ENCODE measurements at places on chromosomes 16 and 17.

GRCh38 chr17:72572604-72573491 lies 452.0 kb downstream of the SOX9 start:
- no peak for DNase-seq

DNA sequence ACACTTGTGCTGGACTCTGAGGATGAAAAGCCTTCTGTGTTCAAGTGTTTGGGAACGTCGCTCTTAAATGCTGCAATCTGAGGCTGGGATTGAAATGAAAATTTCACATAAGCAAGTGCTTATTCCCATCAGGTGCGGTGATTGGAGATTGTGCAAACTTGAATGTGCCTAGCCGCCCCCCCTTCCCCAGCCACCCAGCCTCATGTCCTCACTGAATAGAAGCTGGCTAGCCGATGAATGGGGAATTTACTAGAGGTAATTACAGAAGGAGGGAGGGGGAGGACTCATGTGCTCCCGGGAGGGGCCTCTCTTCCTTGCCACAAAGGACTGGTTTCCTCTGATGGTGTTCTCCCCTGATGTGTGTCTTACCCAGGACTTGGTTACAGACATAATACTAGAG lies 544.8 kb upstream of the EEF2KMT start:
- no peak for DNase-seq

- no peak for DNase-seq
Measured at GRCh38 chr17:55265311-55266021, 706 bp downstream of the HLF start.

DNA sequence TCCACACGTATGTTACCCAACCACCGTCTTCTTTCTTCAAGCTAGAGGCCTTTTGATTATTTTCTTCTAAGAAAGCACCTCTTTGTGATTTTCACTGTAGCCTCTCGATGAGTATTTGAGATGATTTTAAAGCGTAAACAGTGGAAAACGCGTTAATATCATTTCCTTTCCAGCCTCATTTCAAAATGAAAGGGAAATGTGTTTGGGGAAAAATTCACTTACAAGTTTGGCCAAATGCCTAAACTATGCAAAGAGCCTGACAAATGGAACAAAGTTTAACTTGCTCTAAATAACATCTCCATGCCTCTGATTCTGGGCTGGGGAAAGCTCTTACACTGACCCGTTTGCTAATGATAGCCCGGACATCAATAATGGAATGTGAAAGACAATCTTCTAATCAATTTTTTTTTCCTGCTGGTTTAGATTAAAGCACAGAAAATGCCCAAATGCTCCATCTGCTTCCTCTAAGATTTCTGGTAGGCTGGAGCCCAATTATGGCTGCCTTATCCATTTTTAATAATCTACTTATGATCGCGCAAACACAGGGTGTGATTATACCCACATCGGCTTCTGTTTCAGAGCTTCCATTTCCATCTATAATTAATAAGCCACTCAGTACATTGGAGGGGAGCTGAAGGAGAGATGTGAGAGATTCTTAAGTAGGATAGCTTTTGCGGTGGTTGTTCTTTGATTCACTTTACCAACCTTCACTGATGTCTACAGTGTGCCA lies 43.5 kb downstream of the HS3ST2 start:
- no peak for DNase-seq

DNA sequence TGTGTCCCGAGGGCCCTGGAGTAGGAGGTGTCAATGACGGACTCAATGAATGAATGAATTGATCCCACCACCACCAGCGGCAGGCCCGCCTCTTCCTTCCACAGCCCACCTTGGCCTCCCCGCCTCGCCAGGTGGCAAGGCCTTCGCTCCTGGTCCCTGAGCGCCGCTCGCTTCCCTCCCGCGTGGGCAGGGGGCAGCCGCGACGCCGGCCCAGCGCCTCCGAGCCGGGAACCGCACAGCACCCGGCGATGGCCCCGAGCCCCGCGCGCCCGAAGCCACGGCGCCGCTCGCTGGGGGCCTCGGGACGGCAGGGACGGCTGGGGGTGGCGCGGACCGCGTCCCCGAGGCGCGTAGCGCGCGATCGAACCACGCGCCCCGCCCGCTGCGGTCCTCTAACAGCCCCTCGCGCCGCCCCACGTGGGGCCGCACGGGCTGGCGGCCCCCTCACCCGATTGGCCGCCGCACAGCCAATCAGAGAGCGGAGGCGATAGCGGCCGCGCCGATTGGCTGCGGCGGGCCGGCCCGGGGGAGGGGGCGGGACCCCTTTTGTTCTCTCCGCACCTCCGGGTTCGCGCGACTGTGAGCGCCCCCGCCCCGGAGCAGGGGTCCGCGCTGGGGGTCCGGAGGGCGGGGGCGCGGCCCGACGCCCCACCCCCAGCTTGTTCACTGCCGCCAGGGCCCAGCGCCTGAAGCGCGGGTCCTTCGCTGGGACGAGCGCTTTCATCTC lies 31.4 kb downstream of the ACTG1 start:
- DNase-seq = no peak

GRCh38 chr16:81143921-81144471 lies 47.8 kb upstream of the GCSH start:
- DNase-seq = no peak

GRCh38 chr16:86524029-86524428 lies 13.7 kb downstream of the FOXF1 start:
- no peak for DNase-seq

GRCh38 chr17:7854078-7854777 lies 638 bp upstream of the TMEM88 start:
- no peak for DNase-seq

- no peak for DNase-seq
Measured at GRCh38 chr17:40562838-40563219, 2.4 kb downstream of the CCR7 start.

DNA sequence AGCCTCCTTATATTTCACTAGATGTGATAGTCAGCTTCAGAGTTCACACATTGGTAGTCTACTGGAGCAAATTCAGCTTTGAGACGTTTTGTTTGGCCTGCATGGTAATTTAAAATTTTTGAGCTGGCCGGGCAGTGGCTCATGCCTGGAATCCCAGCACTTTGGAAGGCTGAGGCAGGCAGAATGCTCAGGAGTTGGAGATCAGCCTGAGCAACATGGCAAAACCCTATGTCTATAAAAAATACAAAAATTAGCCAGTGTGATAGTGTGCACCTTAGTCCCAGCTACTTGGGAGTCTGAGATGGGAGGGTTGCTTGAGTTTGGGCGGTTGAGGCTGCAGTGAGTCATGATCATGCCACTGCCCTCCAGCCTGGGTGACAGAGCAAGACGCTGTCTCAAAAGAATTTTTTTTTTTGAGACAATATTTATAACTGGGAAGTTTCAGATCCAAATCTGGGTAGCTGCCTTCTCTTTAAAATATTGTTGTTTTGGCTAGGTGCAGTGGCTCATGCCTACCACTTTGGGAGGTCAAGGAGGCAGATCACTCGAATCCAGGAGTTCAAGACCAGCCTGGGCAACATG lies 4.8 kb upstream of the BLMH start:
- DNase-seq = no peak

GRCh38 chr16:13823501-13823900 lies 96.5 kb upstream of the ERCC4 start:
- no peak for DNase-seq

GRCh38 chr16:10564591-10564990 lies 15.8 kb downstream of the EMP2 start:
- no peak for DNase-seq

DNA sequence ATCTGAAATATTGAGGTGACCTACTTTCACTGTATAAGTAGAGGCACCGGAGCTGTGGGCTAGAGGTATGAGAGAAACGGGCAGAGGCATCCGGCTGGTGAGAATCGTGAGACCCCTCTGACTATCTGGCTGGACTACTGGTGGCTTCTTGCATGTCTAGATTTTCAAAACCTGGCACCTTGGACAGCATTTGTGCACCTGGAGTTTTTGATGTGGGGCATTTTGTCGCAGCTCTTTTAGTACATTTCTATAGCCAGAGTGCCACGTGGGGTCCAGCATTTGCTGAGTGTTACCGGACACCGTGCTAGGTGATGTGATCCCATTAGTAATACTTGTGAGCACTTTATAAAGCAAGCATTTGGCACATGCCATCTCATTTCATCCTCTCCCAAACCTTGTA lies 32.6 kb upstream of the SHISA9 start:
- no peak for DNase-seq

DNA sequence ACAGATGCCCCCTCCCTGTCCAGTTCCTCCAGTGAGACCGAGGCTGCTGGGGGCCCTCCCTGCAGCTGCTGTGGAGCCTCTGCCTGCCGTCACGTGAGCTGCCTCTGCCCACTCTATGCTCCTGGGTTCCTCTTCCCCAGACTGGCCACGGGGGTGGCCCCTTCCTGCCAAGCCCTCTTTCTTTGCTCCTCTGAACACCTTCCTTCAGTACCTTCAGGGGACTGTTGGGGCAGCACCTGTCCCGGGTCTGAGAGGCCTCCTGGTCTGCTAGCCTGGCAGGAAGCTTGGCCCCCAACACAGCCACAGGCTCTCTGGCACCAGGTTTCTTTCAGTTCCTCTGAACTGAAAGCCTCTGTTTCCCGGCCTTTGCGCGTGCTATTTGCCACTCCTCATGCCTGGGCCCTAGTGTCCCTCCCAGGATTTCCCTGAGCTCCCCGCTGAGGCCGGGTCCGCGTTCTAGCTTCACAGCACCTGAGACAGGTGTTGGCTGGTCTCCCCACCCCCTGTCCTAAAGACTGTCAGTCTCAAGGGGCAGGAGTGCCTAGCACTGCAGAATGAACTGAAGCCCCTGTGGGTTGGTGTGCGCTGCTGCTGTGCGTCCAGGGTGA lies 6.6 kb upstream of the ATP6V0C start:
- no peak for DNase-seq

- DNase-seq = no peak
Measured at GRCh38 chr16:12742741-12743140, 60.9 kb downstream of the CPPED1 start.

DNA sequence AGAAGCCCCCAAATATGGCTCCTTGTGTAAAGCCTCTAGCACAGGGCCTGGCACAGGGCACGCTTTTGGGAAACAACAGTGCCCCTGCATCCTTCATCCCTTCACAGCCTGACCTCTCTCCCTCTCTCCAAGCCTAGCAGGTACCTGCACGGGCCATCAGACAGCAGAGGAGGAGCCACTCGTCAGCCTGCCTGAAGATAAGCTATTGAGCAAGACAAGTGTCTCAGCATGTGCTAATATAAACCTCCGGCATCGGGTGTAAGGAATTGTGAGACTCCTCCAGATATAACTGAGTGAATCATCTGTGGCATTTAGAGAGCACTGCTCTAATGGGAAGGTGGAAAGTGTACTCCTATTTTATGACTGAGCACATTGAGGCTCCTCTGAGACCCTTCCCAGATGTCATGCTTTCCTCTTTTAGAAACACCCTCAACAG lies 38.3 kb downstream of the TBX4 start:
- DNase-seq = no peak

DNA sequence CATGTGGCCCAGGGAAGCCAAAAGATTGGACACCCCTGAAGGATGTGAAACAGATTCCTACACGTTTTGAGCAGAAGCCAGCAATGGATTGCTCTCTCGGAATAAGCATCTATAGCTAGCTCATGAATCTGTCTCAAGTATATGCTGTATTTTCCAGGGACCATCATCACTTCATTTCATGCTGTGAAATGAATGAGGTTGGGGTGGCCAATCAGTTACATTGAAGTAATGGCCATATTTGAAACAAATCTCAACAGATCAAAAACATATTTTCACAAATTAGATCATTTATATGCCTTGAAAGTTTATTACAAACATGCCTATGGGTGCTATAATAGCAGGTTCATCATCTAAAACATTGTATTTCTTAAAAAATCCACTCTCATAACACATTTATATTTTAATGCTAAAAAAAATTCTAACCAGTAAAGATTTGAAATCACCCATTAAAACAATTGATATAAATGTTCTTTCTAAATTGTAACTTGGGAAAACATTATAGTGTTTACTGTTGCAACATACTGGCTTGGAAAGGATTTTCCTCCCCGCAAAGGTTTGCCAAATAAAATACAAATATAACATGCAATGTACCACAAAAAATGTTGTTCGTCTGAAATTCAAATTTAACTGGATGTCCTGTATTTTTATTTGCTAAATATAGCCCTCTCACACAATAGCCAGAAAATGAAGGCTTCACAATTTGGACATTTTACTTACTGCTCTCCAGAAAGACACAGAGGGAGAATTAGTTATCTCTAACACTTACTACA lies 743.6 kb downstream of the KCNJ2 start:
- no peak for DNase-seq

DNA sequence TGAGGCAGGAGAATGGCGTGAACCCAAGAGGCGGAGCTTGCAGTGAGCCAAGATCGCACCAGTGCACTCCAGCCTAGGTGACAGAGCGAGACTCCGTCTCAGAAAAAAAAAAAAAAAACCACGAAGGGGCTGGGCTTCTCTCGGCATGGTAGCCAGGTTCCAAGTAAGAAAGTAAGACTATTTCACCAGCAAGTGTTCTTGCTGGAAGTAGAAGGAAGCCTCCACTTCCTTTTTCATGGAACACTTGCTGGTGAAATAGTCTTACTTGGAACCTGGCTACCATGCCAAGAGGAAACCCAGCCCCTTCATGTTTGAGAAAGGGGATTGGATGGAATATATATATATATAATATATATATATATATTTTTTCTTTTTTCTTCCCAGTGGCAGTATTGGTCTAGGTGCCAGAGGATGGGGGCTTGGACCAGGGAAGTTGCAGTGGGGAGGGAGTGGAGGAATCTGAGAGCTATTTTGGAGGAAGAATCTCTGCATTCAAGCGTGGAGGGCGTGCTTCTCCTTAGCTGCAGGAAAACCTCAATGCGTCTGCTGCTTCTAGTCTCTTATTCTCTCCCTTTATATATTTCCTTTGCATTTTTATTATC lies 7.2 kb upstream of the N4BP1 start:
- DNase-seq = no peak

DNA sequence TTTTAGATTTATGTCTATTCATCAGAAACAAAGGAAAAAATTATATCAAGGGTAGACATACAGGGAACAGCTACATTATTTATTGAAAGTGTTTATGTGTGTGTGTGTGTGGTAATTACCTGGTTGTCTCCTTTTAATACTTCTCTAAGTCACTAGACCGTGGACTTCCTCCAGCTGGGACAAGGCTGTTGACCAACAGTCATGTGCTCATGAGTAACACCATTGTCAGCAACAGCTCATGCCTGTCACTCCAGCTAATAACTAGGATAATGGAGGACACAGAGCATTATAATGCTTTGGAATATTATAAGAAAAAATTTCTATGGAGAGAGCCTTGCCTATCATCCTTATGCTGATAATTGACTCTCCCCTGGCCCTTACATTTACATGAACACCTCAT lies 125.3 kb upstream of the SALL1 start:
- no peak for DNase-seq

- DNase-seq = no peak
Measured at GRCh38 chr17:32240750-32241149, 24.9 kb upstream of the RHBDL3 start.

DNA sequence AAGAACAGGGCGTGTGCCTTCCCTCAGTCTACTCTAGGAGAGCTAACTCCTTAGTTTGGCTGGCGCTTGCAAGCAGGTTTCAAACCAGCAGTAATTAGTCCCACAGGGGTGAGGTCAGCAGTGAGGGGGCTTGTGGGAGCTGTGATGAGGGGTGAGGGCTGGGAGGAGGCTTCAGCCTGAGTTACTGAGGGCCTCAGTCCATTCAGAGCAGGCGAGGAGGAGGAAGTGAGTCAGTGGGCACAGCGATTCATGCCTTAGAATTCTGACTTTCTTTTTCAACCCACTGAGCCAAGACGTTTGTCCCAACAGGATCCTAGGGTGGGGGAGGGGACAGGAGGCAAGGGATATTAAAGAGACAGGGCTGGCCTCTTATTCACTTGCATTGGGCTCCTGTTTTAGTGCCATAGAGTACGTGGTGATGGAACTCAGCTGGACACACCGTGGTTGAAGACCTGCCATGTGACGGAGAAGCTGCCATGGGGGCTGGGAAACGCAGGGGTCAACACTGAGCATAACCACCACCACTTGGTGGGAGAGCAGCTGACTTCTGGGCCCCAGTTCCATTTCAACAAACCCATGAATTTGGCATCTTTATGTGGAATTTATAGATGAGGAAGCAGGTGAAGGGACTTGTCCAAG lies 8.3 kb upstream of the ITGA3 start:
- DNase-seq = peak; percentile 52
